ENCODE measurements at places on chromosomes 1 and 21.

GRCh38 chr1:152410599-152410998 is 3.5 kb downstream of the CRNN start:
- no peak for DNase-seq

- no peak for DNase-seq
Observed at GRCh38 chr1:210981490-210981889, 152.5 kb downstream of the KCNH1 start.

- DNase-seq = no peak
Observed at GRCh38 chr1:200916152-200916551, 21.5 kb downstream of the INAVA start.

DNA sequence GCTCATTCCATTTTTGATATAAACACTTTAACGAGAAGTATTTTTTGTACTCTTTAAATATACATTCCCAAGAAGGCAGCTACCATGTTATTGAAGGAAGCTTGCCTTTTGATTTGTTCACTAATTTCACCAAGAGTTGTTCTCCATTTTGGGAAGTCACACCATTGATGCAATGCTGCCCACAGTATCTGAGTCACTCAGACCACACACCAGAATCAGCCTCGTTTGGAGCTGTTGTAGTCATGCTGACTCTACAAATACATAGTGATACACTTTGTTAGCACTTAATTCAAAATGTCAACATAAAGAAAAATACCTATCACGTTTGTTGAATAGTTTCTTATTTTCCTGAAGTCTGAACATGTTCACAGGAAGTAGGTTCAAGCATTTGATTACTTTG is 78.7 kb downstream of the PAPPA2 start:
- DNase-seq = no peak

DNA sequence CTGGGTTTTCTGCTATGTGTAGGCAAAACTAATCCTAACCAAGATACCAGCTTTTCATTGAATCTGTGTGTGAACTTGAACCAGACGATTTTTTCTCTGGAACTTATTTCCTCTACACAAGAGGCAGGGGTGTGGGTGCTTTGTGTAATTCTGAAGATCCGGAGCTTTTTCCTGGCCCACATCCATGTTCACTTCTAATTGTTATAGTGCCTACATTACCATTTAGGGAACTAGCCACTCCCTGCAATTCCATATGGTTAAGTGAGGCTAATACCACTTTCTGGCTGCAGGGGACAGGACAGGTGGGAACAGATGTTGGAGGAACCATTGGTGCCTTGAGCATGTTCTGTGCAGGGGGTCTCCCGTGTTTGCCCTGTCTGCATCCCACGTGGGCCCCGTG is 83.4 kb upstream of the FMN2 start:
- no peak for DNase-seq

GRCh38 chr1:84504580-84505492 is 1.4 kb upstream of the SPATA1 start:
- DNase-seq = no peak

DNA sequence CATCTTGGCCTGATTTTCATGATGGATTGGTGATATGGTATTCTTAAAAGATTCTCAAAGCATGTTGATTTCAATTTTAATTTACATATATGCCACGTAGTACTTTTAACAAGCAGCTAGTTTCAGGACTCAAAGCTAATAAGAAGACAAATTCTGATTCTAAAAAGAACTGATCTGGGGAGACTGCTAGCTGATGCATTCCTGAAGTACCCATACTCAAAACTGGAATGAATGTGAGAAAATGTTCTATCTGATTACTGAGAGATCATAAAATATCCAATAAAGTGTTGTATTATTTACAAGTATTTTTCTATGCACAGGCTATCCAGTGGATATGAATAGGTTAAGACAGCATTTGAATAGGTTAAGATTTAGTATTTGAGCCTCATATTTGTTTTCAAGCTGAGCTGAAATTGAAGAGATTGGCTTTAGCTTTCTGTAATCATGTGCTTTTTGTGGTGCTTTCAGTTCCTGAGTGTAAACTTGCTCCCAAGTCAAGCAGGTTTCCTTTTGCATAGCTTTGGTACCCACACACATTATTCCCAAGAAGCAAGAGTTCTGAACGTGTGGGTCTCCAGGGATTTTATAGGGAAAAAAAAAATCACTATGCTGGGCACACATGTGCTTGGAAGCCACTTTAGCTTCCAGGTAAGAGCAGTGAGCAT is 114.1 kb downstream of the VPS13D start:
- DNase-seq = no peak

DNA sequence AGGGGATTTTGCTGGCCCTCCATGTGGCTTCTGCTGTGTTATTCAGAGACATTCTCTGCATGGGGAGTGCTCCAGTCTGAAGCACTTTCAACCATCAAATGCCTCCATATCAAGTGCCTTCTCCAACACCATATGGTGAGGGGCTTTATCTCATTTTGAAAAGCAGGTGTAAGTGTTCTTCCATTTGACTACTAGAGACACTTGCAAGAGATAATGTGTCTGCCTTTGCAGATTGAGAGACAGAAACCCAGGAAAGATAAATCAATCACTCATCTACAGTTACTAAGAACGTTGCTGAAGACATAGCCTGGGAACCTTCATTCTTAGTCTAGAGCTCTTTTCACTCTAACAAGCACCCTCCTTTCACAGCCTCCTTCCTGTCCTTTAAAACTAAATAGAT is 29.5 kb upstream of the REG4 start:
- DNase-seq = no peak

DNA sequence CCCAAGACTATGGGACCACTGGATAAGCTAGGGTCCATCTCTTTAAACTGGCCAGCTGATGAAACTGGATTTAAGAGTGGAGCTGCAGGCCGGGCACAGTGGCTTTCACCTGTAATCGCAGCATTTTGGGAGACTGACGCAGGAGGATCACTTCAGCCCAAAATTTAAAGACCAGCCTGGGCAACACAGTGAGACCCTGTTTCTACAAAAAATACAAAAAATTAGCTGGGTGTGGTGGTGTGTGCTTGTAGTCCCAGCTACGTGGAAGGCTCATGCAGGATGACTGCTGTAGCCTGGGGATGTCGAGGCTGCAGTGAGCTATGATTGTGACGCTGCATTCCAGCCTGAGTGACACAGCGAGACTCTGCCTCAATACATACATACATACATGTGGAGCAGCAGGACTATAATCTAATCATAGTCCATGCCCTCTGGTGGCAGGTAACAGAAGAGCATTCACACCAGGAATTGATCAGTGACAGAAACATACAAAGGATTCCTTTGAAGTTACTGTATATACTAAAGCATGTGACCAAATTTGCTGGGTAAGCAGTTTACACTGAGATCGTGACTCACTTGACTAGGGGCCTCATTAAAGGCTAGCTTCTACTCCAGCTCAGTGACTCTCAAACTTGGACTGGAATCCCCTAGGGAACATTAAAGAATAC is 101.5 kb upstream of the SLFNL1 start:
- DNase-seq = no peak

DNA sequence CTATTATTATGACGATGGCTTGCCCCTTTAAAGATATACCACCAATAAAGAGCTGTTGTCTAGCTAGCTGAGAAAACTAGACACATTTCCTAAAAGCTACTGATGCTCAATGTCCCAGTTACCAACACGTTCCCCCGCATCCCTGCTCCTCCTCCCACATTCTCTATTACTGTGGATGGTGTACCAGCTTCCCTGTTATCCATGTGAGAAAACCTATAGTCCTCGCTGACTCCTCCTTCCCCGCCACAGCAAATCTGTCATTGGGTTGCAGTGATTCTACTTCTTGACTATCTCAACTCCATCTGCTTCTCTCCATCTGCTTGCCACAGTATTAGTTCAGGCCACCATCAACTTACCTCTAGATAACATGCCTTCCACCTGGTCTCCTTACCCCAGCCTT is 337.5 kb downstream of the KCNH1 start:
- DNase-seq = no peak

DNA sequence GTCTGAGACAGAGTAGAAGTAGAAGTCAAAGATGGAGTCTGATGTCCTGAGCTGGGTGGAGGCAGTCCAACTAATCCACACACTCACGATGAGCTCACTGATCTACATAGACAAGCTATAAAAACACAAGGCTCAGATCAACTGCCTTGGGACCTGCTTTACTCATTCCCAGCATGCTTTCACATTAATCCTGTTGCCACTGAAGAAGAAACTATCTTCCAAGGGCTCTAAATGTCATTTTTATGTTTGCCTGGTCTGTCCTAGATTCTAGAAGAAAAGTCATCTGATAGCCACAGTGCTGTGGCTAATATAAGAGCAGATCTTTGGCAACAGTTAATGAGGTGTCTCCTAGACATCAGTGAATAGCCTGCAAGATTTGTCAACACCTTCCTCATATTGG is 522.7 kb downstream of the NUF2 start:
- DNase-seq = no peak

- no peak for DNase-seq
Observed at GRCh38 chr1:228852024-228852423, 116.7 kb downstream of the RHOU start.

GRCh38 chr1:109704173-109704572 is 7.9 kb upstream of the GSTM5 start:
- no peak for DNase-seq

GRCh38 chr1:118290571-118290970 is 105.5 kb upstream of the SPAG17 start:
- DNase-seq = no peak

GRCh38 chr1:41618066-41618825 is 133.8 kb upstream of the EDN2 start:
- peak; percentile 85 for DNase-seq

DNA sequence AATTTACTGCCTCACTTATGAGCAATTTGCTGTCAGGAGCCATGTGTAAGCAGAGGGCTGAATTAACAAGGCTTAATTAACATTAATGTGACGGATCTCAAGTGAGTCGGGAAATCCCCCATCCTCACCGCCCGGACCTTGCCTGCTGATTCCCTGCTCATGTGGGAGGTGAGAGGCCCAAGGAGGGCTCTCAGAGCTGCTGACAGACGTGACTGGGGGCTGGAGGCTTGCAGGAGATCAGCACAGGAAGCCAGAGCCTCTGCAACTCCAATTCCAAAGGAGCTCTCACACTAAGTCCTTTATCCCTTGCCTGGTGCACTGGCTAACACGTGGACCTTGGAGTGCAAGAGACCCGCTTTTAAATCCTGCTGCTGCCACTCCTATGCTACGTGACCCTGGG is 19.4 kb downstream of the LRP8 start:
- DNase-seq = no peak

DNA sequence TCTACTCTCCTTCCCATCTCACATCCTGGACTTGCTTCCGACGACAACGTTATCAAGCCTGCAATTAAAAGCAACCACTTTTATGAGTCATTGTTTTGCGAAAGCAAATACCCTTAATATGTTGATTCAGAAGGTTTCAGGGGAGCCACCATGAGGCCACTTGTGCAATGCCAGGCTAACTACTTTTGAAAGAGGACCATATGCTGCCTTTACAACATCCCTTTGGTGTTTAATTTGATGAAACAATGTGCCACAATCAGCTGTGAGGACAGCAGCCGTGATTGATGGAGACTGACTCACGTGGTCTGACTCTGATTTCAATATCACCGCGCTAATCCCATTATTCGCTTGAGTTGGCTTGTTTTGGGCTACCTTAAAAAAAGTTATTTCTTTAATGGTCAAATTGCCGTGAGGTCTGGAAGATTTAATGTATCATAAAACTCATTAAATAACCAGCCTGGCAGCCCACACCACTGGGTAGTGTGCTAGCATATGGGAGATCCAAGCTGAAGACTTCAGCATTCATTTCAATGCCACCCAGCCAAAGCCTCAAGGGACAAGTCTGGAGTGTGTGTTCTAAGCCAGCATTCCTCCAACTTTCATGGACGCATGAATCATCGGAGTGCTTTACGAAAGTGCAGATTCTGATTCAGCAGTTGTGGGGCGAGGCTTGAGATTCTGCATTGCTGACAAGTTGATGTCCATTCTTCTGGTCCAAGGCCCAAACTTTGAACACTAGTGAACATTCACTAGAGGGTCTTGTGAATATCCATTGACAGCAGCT is 73.3 kb upstream of the PAXBP1 start:
- no peak for DNase-seq

DNA sequence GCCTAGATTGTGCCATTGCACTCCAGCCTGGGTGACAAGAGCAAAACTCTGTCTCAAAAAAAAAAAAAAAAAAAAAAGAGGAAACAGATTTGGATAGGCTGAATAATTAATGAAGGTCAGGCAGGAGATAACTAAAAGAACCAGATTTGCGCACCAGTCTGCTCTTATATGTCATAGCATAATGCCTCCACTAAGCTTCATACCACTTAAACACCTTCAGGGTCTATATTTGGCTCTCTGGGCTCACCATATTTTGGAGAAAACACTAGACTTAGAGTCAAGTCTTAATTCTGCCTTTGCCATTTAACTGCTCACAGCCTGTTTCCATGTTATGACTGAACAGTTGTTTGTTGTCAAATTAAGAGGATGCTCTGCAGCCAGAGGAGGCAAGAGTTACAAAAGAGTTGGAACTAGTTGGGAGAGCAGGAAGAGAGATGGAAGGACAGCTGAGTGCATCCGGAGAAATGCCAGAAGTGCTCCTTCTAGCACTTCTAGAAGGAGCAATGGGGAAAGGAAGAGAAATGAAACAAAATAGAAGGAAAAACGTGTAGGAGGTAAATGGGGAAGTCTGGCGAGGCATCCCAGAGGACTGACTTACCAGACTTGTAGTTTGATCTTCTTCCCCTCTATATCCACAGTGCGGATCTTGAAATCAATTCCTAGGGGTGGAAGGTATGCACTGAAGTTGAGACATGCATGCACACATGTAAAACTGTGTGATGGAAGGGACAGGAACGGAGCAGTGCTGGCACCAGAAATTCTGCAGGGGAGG is 1.8 kb downstream of the RAB13 start:
- DNase-seq = no peak

GRCh38 chr1:150567341-150567716 is 12.1 kb downstream of the MCL1 start:
- DNase-seq = no peak

DNA sequence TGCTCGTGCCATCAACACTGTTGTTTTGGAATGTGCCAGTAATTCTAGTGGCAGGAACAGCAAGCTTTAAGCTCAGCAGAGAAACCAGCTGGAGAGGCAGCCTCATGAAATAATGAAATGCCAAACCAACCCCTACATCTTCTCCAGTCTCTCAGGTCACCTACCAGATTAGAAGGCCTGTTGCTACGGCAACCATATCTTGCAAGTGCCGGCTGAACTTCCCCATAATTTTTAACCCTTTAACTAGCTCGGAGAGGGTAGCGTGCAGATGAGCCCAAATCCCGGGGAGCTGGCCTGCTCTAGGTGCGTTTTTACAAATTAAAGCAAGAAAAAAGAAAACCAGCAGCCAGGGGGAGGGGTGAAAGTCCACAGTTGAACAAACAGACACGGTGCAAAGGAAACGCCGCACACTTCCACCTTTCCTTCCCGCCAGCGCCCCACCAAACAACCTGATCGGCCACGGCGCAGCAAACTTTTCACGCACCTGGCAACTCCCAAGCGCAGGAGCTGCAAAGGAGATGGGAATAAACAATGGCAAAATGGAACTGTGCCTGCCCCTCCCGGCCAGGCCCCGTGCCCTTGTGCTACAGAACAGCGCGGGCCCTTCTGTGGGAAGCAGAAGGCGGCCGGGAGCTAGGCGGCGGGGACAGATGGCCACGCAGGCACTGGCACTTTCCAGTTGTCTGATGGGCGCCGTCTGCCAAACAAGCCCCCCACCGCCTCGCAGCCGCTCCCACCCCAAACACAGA is 50.1 kb downstream of the SSBP3 start:
- peak; percentile 46 for DNase-seq

- DNase-seq = no peak
Observed at GRCh38 chr1:227212164-227212563, 106.1 kb downstream of the CDC42BPA start.
